ENCODE measurements at places on chromosomes 2 and 18.

- no peak for DNase-seq
Measured at GRCh38 chr2:207770602-207771404, 1.1 kb upstream of the FZD5 start.

- DNase-seq = peak; percentile 20
Measured at GRCh38 chr18:33839452-33840211, 261.6 kb downstream of the ASXL3 start.

- no peak for DNase-seq
Measured at GRCh38 chr18:51953521-51953920, 386.5 kb upstream of the DCC start.

GRCh38 chr2:216006164-216006663 is 7.1 kb downstream of the MREG start:
- DNase-seq = no peak

DNA sequence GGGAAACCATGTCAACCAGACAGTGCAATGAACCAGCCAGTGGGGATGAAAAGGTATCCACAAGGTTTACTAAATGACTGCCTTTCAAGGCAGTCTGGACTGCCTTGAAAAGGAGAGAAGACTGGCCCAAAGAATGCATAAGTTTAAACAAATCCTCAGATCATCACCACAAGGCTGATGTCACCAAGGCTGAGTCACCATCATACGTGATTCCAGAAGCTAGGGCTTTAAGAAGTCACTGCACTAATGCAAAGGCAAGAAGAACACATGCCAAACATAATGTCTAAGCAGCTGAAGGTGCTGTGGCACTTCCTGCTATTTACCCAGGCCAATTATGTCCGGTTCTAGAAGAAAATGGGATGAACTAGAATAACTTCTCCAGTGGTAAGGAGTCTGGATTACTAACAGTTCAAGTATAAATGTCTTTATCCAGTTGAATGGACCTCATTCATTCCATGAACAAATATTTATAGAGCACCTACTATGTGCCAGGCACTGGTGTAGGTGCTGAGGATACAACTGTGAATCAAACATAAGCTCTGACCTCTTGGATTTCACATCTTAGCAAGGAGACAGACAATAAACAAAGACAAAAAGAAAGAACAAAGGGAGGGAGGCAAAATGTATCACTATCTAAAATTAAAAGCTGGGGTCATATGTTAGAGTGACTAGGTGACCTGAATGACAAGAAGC is 37.6 kb upstream of the ONECUT2 start:
- DNase-seq = no peak

DNA sequence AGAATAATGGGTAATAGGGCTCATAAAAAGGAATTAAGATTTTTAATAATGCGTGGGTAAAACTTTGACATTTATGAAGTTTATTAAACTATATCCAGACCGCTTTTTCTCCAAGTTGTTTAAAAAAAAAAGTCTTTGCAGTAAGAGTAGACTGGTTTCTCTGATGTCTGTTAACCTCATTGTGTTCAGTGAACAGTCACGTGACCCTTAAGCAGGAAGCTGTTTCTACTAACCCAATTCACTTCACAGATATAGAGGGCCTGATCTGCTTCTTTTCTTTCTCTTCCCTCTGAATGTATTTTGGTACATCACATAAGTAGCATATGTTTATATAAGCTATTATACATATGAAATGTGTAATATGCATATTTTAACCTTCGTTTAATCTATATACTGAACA is 1011.3 kb upstream of the CELF4 start:
- no peak for DNase-seq

DNA sequence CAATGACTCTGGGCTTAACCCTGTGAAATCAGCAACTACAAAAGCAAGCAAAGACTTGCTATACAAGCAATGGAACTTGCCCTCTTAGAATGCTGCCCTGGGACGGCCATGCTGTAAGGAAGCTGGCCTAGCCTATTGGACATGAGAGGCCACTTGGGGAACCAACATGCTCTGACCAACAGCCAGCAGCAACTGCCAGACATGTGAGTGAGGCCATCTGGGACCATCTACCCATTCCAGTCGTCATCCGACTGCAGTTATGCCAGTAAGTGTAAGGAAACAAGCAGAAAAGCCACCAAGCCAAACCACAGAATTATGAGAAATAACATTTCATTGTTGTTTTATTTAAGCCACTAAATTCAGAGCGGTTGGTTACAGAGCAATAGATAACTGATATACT is 40.9 kb downstream of the CLASP1 start:
- no peak for DNase-seq

- no peak for DNase-seq
Measured at GRCh38 chr2:30145826-30146336, 926 bp upstream of the YPEL5 start.

DNA sequence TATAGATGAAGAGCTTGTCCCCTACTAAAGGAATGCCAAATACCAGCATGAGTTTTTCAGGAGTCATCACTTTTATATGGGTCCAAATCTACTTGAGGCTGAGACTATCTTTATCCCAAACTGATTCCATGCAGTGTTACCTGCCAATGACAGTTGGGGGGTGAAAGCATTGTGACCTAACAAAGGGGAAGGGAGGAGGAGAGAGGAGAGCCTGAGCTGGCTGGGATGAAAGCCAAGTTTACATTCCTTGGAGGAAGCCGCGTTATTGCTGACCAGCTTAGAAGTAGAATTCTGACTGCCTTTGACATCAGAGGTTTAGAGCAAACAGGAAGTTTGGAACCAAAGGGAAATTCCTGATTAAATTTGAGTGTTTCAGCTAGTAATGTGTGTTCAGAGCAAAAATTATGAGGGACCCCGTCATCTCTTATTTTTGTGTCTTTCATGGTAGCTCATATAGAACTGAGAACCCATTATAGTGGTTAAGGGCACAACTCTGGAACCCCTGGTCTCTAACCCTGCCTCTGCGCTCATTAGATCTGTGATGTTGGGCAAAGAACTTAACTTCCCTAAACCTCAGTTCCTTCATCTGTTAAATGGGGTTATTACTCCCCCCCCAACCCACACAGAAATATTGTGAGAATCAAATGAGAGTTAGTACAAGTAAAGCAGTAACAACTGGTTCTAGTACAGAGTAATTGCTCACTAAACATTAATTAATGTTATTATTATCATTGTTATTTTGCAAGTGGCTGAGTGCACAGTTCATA is 199.3 kb upstream of the EPAS1 start:
- DNase-seq = no peak

- DNase-seq = no peak
Measured at GRCh38 chr2:216181953-216182461, 72.9 kb downstream of the XRCC5 start.

GRCh38 chr2:120729406-120730399 is 6.0 kb upstream of the GLI2 start:
- peak; percentile 1 for DNase-seq

- DNase-seq = no peak
Measured at GRCh38 chr2:229044581-229044980, 226.5 kb downstream of the PID1 start.

GRCh38 chr2:78408795-78409118 is 616.7 kb upstream of the REG3G start:
- DNase-seq = no peak

DNA sequence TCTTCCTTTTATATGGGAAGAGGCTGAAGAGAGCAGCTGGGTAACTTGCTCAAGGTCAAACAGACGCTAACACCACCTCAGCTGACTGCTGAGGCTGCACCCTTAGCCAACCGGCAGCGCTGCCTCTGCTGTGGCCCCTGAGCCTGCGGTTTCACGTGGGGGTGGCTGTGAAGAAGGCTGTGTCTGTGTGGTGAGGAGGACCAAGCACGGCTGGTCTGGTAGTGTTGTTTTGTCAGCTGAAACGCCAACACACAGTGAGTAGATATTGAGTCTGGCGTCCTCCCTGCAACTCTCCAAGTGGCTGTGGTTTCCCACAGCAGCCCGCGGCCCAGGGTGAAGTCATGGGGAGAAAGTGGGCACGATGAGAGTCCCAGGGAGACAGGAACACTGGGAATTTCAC is 69.6 kb downstream of the THNSL2 start:
- no peak for DNase-seq

- DNase-seq = no peak
Measured at GRCh38 chr2:168666339-168666738, 136.1 kb upstream of the NOSTRIN start.
